Caco-2 (cell line): ENCODE measurements at places on chromosomes 13 and 19.

DNA sequence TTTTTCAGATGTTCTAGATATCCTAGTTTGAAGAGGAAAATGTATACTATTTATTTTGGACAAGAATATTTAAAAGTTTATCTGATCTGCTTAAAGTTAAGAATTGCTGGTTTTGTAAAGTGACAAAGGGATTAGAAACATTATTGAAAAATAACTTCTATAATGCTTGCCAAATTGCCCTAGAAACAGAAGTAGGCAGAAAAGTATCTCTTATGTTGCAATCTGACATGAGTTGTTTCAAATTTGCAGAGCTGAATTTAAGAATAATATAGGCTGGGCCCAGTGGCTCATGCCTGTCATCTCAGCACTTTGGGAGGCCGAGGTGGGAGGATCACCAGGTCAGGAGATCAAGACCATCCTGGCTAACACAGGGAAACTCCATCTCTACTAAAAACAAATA is 777.1 kb downstream of the LIG4 start:
- H3K4me3 ChIP-seq = no peak overlapping the region
- H3K27me3 ChIP-seq = no peaks in the 10 kb centered on the region
- H3K27ac ChIP-seq = no peak overlapping the region

DNA sequence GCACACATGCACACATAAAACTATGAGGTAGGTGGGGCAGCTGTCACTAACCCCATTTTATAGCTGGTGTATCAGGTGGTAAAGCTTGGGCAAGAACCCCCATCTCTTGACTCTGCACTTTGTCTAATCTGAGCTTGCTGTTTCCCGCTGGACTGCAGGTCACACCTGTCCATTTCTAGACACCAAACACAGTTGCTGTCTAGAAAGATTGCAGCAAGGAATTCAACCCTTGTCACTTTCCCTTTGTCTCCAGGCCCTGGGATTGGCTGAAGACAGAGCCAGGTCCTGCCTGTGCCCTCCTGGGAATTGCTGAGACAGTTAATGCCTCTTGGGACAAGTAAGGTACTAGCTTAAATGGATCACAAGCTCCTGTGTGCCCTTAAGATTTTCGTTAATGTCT is 83.8 kb downstream of the RNASEH2B start:
- H3K4me1 ChIP-seq = peaks cover 54% of the 10 kb centered on the region
- peak; percentile 70 for DNase-seq
- H3K36me3 ChIP-seq = no peaks in the 10 kb centered on the region
- H3K27ac ChIP-seq = no peak overlapping the region
- no peaks in the 10 kb centered on the region for H3K27me3 ChIP-seq

GRCh38 chr13:99803141-99803540 is 168.4 kb downstream of the ZIC5 start:
- H3K36me3 ChIP-seq = no peaks in the 10 kb centered on the region
- H3K27me3 ChIP-seq = peaks cover 2% of the 10 kb centered on the region
- DNase-seq = no peak
- H3K4me3 ChIP-seq = no peak overlapping the region

DNA sequence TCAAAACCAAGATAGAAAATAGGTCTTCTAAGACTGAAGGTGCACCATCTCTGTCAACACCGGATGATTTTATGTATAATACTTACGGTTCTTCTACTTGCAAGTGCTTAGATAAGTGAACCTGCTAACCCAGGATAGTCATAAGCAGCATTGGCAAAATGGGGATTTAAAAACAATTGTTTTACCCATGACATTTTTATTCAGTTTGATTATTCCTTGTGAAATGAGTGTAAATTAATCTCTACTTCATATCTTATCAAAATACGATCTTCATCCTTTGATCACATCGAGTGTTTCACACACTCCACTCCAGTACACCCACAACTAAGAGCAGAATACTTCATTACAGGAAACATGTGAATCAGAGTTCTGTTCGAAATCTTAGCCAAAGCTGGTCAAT is 23.0 kb upstream of the MTRF1 start:
- no peak overlapping the region for H3K27ac ChIP-seq
- H3K4me1 ChIP-seq = no peaks in the 10 kb centered on the region
- no peak overlapping the region for H3K4me3 ChIP-seq
- H3K27me3 ChIP-seq = no peaks in the 10 kb centered on the region

GRCh38 chr13:76948149-76948548 is at the start of gene ACOD1:
ACOD1 (plus strand) TSS chr13:76948511; CDS start chr13:76948559, 48 bp downstream.
- H3K4me3 ChIP-seq = no peak within 1 kb of the TSS
- H3K27ac ChIP-seq = no peak within 1 kb of the TSS
- H3K4me1 ChIP-seq = no peaks in the 10 kb centered on the region
- no peak for DNase-seq

DNA sequence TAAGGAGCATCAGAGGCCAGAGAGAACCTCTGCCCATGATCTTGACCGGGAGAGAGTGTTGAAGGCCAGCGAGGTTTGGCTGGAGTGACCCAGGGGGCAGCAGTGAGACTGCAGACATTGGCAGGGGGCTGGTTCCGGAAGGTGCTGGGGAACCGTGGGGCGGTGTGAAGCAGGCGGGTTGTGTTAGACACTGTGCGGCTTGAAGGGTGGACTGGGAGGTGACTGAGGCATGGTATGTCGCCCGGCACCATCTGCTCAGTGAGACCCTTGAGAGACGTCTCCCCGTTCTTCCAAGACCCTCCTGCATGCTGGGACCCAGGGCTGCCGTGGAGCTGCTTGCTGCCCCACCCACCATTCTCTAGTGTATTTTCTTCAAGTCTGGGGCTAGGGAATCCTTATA is 24.6 kb downstream of the CARM1 start:
- no peak for DNase-seq
- H3K4me3 ChIP-seq = no peak overlapping the region
- H3K27me3 ChIP-seq = no peaks in the 10 kb centered on the region
- no peak overlapping the region for H3K27ac ChIP-seq

DNA sequence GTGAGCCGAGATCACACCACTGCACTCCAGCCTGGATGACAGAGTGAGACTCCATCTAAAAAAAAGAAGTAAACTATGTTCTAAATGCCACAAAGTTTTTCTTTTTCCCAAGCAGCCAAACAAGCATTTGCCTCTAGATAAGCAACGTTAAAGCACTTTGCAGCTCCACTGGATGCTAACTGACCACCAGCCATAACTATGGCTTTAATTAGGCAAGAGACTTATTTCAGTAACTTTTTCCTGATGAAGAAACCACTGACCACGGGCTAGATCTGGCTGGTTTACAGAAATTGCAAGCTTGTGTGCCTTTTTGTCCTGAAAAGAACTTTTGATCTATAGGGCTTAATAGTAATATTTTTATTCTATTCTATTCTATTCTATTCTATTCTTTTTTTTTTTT is 22.1 kb downstream of the CD70 start:
- no peaks in the 10 kb centered on the region for H3K27me3 ChIP-seq
- no peaks in the 10 kb centered on the region for H3K36me3 ChIP-seq
- H3K4me1 ChIP-seq = 0 out of 2 replicates have a peak, but pooled peaks cover 4% of the 10 kb centered on the region
- no peak overlapping the region for H3K4me3 ChIP-seq

DNA sequence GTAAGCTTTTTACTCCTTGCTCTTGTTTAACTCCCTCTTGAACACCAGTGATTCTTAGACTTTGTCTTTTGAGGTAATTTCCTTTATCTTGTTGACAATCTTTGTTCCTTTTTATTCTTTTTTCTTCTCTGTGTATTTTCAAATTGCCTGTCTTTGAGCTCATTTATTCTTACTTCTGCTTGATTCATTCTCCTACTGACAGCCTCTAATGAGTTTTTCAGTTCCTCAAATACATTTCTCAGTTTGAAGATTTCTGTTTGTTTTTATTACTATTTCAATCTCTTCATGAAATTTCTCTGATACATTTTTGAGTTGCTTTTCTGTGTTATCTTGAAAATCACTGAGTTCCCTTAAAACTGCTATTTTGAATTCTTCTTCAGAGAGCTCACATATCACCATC is 154.1 kb downstream of the ATP8A2 start:
- no peak overlapping the region for H3K27ac ChIP-seq
- H3K4me1 ChIP-seq = no peaks in the 10 kb centered on the region
- no peaks in the 10 kb centered on the region for H3K36me3 ChIP-seq
- no peak overlapping the region for H3K4me3 ChIP-seq
- H3K27me3 ChIP-seq = no peaks in the 10 kb centered on the region
- DNase-seq = no peak

DNA sequence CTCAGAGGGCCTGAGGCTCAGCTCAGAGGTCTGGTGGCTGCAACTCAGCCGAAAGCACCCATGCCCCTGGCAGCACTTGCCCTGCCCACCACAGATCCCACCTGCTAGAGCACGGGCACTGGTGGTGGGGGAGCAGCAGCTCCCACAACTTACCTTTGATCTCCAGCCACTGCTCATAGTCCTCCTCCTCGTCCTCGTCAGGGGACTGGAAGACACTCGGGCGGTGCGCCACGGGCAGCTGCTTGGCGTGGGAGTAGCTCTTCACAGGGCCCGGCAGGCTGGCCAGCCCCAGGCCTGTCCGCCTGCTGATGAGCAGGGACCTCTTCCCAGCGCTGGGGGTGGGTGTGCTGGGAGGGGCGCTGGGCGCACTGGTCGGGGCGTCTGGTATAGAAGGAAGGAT is 14.6 kb downstream of the SUGP1 start:
- H3K4me1 ChIP-seq = no peaks in the 10 kb centered on the region
- H3K27me3 ChIP-seq = no peaks in the 10 kb centered on the region
- no peak for DNase-seq
- H3K27ac ChIP-seq = no peak overlapping the region

DNA sequence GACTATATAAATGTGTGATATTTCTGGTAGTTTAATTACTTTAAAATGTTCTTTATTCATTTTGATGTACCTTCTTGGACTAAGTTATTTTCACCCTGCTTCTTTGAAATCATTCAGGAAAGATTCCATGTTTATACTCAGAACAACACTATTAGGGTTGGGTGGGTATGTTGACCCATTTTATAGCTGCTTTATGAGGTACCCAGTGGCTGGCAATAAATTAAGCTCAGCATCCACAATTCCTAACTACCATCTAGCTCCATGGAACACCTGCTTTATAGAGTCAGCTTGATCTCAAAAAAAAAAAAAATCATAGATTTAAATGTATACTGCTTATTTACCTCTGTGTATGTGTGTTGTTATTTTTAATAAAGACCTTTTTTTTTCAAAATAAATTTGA is 78.9 kb upstream of the ZNF91 start:
- no peak for DNase-seq
- no peak overlapping the region for H3K27ac ChIP-seq
- no peaks in the 10 kb centered on the region for H3K27me3 ChIP-seq
- H3K4me1 ChIP-seq = no peaks in the 10 kb centered on the region
- H3K36me3 ChIP-seq = no peaks in the 10 kb centered on the region

- H3K27ac ChIP-seq = no peak overlapping the region
- no peaks in the 10 kb centered on the region for H3K36me3 ChIP-seq
- no peaks in the 10 kb centered on the region for H3K27me3 ChIP-seq
- no peak for DNase-seq
- H3K4me3 ChIP-seq = no peak overlapping the region
Measured at GRCh38 chr13:37618554-37618953, 20.0 kb upstream of the POSTN start.

GRCh38 chr13:49020940-49021553 is 45.3 kb downstream of the FNDC3A start:
- H3K4me1 ChIP-seq = no peaks in the 10 kb centered on the region
- H3K4me3 ChIP-seq = no peak overlapping the region
- no peak overlapping the region for H3K27ac ChIP-seq
- DNase-seq = no peak

GRCh38 chr13:48081739-48082138 is 13.2 kb downstream of the MED4 start:
- H3K4me3 ChIP-seq = no peak overlapping the region
- no peaks in the 10 kb centered on the region for H3K27me3 ChIP-seq
- peaks cover 4% of the 10 kb centered on the region for H3K36me3 ChIP-seq
- H3K27ac ChIP-seq = no peak overlapping the region
- no peak for DNase-seq
- H3K4me1 ChIP-seq = no peaks in the 10 kb centered on the region
